ENCODE measurements at places on chromosomes 13 and 19. TPM values are rescaled to one million over a fixed set of nuclear protein-coding genes. Genes with fewer than 3 reads are reported as not detected.
A peak's percentile ranks its signal among the peaks of the same experiment; 100 is the strongest.

GRCh38 chr13:30963791-30964190, 31.3 kb downstream of the TEX26 start:
- peak; percentile 13 for DNase-seq

DNA sequence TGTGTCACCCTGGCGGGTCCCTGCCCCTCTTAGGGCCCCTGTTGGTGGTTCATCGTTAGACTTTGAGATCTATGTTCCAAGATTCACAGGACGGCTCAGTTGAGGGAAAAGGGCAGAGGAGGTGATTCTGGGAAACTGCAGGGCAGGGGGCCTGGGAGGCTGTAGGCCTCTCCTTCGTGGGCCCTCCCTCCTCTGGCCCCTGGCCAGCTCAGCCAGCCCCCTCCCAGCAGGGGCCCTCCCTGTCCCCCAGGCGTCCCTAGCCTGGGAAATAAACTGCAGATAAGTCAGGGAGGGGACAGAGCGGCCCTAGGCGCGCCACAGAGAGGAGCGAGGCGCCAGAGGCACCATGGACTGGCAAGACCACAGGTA, 6.5 kb downstream of the HIF3A start:
- no peak for DNase-seq

DNA sequence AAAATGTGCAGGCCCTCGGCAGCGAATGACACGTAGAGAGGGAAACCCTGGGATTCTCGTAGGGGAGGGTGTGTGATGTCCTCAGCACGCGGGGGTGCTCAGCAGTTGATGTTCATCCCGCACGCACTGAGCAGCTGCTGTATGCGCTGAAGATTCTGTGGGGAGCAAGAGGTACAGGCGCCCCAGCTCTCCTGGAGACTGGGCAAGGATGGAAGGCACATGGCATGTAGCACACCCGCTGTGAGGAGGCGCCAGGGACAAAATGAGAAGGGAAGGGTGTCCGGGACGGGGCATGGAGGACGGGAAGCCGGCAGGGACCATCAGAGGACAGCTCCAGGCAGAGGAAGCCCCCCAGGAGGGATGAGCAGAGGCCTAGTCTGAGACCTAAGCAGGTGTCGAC, 15.4 kb downstream of the ATP11A start:
- DNase-seq, result no peak

DNA sequence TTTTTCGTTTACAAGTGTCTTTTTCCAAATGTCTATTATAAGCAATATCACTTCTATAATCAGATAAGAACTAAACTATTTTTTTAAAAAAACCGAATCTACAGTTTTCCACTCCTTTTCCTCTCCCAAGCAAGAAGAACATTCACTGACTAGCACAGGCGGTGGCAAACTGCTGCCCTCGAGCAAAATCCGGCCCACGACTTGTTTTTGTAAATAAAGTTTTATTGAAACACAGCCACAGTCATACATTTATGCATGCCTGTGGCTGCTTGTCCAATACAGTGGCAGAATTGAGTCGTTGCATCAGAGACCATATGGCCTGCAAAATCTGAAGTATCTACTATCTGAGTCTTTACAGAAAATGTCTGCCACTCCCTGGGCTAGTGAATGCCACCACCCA, 27.4 kb downstream of the INSR start:
- no peak for DNase-seq

DNA sequence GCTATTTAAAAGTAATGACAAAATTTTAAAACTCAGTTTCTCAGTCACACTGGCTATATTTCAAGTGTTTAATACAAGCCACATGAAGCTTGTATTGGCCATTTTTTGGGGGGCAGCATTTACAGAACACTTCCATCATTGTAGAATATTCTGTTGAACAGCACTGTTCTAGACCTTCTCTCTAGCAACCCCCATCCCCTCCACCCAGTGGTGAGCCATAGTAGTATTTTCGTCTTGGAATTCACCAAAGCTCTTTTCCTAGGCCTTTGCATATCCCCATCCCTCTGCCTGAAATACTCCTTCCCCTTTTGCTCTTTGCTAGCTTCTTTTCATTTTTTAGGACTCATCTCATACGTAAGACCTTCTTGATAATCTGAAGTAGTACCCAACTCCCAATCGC, 99.5 kb downstream of the ZC3H13 start:
- DNase-seq, result no peak

ACER1 gene
- not detected for total RNA-seq
